Naive thymus-derived CD4-positive, alpha-beta T cell (primary cell): ENCODE measurements at places on chromosomes 2 and 18. TPM values are rescaled to one million over a fixed set of nuclear protein-coding genes. Genes with fewer than 3 reads are reported as not detected.

DNA sequence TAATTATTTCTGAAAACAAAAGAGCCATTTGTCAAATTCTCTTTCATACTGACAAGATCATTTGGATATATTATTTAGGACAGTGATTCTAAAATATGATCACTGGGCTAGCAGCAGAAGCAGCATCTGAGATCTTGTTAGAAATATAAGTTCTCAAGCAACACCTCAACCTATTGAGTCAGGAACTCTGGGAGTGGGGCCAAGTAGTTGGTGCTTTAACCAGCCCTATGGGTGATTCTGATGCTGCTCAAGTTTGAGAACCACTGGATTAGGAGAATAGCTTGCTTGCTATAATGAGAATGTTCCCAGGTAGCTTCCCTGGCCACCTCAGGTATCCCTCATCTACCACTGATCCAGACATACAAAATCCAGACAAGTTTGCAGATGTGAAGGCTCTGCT, 466.9 kb upstream of the CELF4 start:
- DNase-seq, result no peak

DNA sequence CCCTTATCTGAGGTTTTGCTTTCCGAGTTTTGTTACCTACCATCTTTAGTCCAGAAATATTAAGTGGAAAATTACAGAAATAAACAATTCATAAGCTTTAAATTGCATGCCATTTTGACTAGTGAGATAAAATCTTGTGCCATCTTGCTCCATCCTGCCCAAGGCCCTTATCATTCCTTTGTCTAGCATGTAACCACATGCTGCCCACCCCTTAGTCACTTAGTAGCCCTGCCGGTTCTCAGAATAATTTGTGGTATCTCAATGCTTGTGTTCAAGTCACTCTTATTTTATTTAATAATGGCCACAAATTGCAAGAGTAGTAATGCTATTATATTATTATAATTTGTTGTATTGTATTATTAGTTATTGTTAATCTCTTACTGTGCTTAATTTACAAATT, 36.8 kb upstream of the VPS54 start:
- no peak for DNase-seq

DNA sequence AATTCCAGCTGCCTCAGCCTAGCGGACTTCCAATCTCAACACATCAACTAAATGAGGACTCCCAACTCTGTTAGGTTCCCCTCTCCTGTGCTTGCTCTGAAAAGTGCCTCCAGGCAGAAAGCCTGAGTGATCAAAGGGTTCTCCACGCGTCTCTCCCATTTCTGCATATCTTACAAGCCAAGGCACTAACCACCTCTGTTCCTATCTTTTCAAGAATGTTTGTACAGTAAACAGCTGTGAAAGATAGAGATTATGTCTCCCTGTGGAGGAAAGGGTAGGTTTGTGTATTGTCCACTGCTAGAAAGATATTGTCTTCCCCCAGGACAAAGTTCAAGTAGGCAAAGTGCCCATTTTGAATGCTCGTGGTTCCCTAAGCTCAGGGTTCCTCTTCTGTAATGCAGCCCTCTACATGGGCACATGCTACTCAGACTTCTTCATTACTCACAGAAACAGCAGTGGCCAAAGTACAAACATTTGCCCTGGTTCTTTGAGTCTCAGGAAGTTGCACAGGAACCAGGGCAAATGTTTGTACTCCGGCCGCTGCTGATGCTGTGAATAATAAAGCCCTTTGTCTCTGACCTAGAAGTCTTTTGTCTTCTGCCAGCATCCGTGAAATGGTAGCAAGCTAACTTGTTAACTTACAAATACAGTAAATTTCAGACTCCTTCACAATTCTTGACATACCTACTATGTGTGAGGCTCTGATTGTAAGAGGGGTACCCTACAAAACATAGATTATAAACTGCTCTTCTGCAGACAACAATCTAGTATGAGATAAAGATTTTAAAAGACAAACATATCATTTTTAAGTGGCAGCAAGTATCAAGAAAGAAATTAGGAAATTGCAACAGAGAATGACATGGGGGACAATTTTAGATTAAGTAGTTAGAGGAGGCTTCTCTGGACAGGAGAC, 44.5 kb downstream of the PKDCC start:
- DNase-seq, result no peak

GRCh38 chr18:9599328-9599727, 15.0 kb downstream of the PPP4R1 start:
- DNase-seq, result no peak

GRCh38 chr18:4077721-4078120, 377.4 kb downstream of the DLGAP1 start:
- DNase-seq, result no peak

DNA sequence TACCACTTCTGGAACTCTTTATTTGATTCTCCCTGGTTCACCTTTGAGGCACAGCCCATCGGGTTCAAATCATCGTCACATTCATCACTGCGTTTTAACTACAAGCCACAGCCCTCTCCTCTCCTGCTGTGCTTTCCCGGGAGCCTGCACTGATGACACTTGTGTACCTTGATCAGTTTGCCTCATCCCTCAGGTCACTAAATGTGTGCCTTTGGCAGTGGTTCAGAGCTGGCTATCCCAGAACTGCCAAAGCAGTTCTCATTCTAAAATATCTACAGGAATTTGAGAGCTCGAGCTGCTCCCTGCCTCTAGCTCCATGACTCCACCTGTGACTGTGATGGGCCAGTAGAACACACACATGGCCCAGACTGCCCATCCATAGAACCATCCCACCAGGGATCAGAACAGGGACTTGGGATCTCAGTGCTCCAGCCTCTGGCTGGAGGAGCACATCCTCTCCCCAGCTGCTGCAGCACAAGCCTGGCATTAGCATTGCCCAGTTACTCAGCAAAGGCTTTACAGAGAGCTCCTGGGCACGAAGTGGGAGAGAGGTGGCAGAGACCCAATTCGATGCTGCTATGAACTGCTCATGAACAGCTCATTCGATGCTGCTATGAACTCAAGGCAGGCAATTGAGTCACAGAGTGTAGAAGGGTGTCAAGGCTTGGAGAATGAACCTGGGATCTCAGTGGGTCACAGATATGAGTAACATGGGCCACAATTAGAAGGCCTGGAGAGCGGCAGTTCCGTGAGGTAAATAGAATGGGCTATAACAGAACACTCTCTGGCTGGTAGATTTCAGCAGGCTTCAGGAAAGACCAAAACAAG, 41.9 kb downstream of the EVA1A start:
- DNase-seq, result no peak

- no peak for DNase-seq
These were observed 446.5 kb downstream of the BCL11A start for GRCh38 chr2:60106836-60107529.

DNA sequence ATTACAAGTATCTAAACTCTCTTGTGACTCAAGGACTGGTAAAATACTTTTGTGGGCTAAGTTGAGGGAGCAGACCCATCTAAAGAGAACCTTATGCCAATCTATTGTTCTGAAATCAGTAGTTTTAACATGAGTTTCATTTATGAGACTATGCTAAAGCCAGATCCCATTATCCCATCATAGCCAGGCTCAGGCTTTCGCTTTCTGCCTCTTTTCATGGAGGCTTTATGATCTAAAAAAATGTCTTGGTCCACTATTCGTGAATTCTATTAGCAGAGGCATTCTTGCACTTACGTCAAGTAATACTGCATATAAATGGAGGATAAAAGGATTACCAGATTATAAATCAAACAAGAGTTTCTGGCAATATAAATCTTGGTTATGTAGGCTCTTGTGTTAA, 1636.9 kb upstream of the ACVR2A start:
- DNase-seq, result no peak

GRCh38 chr18:10924290-10924689, 225.1 kb downstream of the PIEZO2 start:
- no peak for DNase-seq

- no peak for DNase-seq
These were observed 53.4 kb upstream of the RALBP1 start for GRCh38 chr18:9421901-9422327.

DNA sequence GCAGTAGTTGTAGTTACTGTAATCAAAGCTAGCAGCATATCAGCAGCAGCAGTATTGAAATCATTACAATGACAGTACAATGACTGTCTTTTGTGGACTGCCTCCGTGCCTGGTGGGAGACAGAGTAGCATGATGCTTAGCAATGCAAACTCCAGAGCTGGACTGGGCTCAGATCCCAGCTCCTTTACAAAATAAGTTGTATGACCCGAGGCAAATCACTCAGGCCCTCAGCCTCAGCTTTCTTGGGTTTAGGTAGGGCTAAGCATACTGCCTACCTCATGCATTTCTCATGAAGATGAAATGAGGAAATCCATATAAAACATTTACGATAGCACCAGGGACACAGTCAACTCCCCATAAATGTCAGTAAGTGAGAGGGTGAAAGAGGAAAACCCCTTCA, 170.7 kb downstream of the TTC32 start:
- DNase-seq, result no peak

DNA sequence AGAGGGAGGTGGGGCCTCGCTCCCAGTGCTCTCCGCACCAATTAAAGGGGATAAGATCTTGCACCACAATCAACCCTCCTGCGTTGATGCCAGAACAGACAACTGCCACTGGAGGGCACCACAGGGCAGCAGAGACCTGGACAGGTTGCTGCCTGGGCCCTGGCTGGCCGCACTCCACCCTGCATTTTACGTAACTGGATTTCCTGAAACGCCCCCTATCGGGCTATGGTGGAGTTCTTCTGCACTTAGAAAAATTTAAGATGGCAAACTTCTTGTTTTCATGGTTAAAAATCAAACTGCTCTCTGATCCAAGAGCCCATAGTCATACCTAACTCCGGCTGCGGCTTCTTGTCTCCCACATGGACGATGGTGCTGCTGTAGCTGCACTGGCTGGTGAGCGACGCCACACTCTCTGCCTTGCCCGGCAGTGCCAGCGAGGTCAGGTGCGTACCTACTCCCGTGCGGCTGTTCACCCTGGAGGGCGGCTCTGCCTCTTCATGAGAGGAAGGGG, 16.8 kb upstream of the HES6 start:
- DNase-seq, result peak; percentile 78

GRCh38 chr2:177721818-177722567, 329.4 kb downstream of the AGPS start:
- DNase-seq, result no peak

DNA sequence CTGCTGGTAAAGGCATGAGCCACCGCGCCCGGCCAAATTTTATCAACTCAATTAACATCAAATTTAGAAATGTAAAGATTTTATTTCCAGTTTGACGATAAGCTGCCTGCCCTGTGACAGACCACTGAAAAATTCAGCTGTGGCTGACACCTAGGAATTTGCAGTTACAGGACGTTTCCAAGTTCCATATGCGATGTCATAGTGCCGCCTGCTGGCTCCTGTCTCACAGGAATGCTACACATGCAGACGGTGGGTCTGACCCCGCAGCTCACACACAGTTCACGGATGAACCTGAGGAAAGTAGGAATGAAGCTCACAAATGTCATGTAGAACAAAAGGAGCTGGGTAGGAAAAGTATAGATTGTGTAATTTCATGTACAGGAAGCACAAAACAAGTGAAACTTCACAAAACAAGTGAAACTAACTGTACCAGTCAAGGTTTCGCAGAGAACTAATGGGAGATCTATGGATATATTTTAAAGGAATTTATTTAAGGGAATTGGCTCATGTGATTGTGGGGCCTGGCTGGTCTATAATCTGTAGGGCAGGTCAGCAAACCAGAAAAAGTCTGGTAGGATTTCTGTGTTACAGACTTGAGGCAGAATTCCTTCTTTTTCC, 13.2 kb upstream of the SEH1L start:
- DNase-seq, result peak; percentile 53

DNA sequence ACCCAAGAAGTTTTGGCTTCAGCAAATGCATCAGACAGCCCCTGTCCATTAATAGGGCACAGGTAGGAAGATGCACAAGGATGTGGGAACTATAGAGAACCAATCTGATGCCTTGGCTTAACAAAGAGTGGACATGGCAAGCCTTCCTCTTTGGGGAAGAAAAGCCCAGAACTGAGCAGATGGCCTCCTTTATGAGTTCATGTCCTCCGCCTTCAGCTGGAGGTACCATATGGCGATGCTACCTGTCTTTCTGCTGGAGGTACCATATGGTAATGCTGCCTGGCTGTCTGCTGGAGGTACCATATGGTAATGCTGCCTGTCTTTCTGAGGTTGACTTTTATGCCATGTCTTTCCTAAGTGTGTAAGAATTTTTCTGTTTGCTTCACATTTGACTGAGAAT, 6.0 kb downstream of the RETREG2 start:
- DNase-seq, result no peak

DNA sequence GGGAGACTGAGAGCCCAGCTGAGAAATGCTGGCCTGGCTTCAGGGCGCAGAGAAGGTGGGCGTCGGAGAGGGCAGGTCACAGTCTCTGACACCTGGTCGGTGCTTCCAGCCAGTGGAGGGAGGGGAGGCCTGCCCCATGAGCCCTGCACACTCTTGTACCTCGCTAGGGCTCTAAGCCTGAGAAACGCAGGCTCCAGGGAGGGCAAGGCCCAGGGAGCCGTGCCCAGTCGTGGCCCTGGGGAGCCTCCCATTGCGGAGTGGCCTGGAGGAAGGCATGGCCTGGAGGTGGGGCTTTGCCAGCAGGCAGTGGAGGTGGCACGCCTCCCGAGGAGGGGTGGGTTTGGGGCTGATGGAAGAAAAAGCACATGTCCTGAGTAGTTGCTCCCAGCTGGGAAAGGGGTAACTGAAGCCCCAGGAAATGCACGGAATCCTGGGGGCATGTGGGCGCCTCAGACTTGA, 39.0 kb downstream of the MTERF4 start:
- no peak for DNase-seq

- DNase-seq, result no peak
These were observed 331.6 kb upstream of the FANCL start for GRCh38 chr2:58572731-58573130.

DNA sequence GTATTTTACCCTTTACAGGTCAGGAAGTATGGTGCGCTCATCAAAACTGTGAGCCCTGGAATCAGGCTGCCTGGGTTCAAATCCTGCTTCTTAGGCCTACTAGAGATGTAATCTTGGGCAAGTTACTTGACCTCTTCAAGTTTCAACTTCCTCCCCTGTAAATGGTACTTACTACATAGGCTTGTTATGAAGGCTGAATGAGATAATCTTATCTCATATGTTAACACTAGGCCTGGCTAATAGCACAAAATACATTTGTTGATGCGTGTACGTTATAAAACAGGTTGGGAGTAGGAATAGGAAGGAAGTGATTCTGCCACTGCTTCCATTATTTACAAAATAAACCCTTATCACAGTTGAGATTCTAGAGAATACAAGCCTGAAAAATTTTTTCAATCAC, 1.7 kb upstream of the RFTN2 start:
- no peak for DNase-seq

DNA sequence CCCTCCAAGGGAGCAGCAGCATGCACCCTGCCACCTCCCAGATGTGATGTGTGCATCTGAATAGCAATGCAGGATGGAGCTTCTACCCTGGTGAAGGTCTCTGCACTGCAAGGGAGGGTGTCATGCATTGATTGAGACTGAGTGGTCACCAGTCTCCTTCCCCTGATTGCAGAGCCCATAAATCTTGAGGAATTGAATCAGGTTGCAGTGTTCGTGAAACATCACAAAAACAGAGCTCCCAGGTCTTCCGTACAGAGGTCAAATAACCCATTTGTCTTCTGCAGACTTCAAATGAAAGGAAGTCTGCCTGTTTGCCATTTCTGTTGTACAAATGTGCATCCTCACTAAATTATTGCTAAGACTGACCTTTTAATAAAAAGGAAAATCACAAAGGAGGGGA, 136.8 kb downstream of the WDSUB1 start:
- no peak for DNase-seq

CBLN2 gene
- total RNA-seq, result not detected

RNMT gene
- 53.7 TPM for total RNA-seq

ITPRIPL1 gene
- total RNA-seq, result 0.94 TPM

ST3GAL5 gene
- 46.0 and 46.3 TPM in 2 replicates for total RNA-seq

SNED1 gene
- total RNA-seq, result 60.7 TPM

NR4A2 gene
- total RNA-seq, result 2.6 TPM

AMER3 gene
- total RNA-seq, result not detected

NLRC4 gene
- not detected in 2 replicates for total RNA-seq

SMAD4 gene
- total RNA-seq, result 86.3 TPM

RFTN2 gene
- not detected for total RNA-seq
